ENCODE measurements at places on chromosomes 7 and 10. TPM values are rescaled to one million over a fixed set of nuclear protein-coding genes. Genes with fewer than 3 reads are reported as not detected.

DNA sequence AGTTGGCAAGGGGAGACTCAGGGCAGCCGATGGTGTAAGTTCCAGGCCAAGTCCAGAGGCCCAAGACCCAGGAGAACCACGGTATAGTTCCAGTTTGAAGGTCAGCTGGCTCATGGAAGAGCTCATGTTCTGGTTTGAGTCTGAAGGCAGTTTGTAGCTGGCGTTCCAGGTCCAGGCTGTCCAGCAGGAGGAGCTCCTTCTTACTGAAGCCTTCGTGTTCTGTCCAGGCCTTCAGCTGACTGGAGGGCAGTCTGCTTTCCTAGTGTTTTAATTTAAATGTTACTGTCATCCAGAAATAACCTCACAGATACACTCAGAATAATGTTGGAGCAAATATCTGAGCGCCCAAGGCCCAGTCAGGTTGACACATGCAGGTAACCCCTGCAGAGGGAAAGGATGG lies 4.2 kb downstream of the SUN1 start:
- DNase-seq, result peak; percentile 63

DNA sequence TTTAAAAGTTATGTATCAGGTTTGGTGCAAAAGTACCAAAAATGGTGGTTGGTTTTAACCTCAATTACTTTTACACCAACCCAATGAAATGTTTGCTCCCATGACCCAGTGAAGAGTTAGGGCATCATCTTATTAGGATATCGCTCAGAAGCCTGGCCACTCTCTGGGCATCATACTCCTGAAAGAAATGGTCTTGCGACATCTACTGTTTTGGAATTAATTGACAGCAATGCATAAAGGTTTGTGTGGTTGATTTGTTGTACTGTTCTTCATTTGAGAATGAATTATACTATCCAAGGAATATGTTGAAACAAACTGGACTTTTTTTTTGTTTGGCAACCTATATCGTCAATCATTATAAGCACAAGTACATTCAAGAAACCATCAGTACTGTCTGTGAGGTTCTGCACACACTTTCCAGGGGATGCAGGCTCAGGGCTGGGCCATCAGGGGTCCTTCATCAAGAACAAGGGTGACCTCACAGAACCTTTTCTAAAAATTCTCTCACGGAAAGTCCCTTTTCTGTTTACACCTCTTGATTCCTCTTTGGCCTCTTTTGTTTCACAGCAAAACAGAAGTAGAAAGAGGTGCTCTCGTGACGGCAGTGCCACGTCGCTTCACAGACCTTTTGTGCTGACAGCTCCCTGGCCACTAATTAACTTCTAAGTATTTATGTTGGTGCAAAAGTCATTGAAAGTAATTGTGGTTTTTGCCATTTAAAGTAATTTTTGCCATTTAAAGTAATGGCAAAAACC lies 117.2 kb upstream of the KLF6 start:
- DNase-seq, result no peak

- no peak for DNase-seq
Observed at GRCh38 chr7:82789883-82790609, 346.5 kb upstream of the CACNA2D1 start.

DNA sequence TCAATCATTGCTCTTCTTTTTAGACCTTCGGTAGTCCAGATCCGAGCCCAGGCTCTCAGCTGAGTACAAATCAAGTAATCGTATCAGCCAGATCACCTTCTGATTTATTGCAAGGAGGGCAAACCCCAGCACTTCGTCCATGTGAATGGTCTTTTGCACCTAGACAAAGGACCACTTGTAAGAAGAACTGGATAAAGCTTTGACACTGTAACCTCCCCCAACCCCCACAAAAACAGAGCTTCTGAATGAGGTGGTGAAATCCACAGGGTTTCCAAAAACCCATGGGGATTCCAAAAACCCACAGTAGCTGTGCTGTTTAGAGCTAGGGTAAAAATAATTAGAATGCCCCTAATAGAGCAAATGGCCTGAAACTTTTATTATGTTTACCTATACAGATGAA lies 148.8 kb upstream of the ODAD2 start:
- no peak for DNase-seq

DNA sequence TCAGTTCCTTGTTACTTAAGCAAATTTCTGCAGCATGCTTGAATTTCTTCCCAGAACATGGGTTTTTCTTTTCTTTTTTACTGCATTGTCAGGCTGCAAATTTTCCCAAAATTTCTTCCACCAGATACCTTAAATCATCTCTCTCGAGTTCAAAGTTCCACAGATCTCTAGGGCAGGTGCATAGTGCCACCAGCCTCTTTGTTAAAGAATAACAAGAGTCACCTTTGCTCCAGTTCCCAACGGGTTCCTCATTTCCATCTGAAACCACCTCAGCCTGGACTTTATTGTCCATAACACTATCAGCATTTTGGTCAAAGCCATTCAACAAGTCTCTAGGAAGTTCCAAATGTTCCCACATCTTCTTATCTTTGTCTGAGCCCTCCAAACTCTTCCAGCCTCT lies 389.2 kb downstream of the NXPH1 start:
- DNase-seq, result no peak

- no peak for DNase-seq
Observed at GRCh38 chr10:97981816-97982215, 48.6 kb downstream of the CRTAC1 start.

- DNase-seq, result peak; percentile 27
Observed at GRCh38 chr10:3472287-3473051, 299.9 kb upstream of the PITRM1 start.

DNA sequence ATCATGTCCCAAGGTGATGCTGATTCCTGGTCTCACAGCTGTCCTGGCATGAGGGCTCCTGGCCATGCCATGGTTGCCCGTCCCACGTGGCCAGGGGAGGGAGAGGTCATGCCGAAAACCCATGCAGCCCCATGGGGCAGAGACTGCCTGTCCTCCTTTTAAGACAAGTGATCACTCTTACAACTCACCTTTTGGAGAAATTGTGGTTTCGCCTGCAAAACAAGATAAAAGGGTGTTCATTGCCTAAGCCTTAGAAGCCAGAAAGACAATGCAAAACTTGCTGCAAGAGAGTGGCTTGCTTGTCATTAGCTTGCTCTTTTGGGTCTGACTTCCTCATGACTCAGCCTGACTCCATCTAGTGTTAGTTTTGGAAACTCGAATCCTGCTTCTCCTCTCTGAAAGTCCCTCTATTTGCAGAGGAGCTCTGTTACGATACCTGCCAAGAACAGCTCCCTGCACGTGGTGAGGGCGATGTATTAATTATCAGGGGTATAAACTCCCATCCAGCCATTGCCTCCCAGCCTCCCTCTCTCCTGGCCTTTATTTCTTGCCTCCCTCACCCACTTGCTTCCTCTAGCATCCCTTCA lies 26.7 kb downstream of the TMEM273 start:
- no peak for DNase-seq

DNA sequence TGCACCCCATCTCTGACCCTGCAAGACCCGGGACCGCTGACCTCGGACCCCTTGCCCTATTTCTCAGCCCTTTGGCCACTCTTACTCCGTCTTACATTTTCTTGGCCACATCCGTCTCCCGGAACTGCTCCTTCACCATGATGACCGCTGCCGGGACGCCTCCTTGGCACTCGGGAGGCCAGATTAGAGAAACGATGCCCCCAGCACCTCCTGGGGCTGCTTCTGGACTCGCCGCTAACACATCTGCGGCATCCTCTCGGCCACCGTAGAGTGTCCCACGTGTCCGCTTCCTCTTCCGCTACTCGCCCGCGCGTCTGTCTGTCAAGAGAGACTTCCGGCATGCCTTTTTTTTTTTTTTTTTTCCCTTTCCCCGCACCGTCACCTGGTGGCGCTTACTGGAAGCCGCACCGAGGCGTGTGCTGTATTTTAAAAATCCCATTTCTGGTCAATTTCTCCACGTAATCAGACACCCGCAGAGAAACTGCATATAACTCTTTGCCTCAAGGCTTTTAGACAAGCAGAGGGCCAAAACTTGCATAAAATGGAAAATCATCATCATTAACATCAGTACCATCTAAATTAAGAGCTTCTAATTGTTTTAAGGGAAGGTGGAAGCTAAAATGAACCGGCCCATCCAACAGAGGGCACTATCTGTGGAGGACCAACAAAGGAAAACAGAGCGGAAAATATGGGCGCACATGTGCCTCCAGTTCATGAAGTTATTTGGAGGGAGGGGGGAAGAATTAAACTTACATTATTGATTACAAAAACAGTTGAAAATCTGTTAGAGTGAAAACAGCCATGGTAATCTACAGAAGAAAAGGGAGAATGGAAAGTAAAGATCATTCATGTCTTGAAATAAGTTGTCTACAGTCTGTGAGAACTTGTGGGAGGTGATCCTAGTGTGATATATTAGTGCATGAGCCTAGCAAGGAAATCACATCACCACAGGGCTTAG lies at the start of gene POLR3A:
Gene POLR3A, minus strand, starts transcription at position 247 of the 958 bp plus-strand sequence. Its CDS starts 108 bp downstream, at position 139.
- DNase-seq, result peak; percentile 95

- DNase-seq, result no peak
Observed at GRCh38 chr10:49509771-49510303, 29.1 kb downstream of the ERCC6 start.

DNA sequence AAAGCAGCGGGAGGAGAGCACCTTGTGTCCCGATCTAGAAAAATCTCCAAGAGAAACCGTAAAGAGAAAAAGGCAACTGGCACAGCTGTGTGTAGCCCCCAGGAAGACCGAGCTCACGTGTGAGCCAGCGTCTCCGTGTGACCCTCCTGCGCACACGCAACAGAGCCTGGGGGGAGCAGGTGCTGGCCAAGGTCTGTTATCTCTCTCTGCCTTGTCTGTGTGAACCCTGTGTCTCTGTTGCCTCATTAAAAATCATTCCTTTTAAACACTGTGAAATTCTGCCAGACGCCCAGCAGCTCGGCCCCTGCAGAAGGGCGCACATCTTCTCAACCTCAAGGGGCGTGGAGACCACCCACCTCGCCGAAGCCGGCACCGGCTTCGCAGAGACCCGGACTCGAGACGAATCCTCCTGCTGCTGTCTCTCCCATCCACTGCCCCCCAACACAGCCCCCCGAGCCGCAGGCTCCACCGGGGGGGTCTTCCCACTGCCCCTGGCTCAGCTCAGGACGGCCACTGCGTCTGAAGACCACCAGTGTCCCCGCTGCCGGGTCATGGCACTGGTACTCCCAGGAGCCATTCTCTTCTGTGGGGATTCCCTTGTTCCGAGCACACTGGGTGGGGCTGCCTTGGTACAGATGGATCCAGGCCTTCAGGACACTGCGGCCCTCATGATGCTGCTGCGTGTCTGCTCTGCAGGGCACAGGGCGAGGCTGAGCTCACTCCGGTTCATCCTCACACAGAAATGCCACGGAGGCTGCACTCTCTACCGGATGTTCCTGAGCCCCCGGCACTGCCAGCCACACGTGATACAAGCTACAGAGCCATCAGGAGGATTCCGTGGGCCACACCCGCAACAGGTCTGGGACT lies 94.3 kb upstream of the DNAAF5 start:
- DNase-seq, result no peak

DNA sequence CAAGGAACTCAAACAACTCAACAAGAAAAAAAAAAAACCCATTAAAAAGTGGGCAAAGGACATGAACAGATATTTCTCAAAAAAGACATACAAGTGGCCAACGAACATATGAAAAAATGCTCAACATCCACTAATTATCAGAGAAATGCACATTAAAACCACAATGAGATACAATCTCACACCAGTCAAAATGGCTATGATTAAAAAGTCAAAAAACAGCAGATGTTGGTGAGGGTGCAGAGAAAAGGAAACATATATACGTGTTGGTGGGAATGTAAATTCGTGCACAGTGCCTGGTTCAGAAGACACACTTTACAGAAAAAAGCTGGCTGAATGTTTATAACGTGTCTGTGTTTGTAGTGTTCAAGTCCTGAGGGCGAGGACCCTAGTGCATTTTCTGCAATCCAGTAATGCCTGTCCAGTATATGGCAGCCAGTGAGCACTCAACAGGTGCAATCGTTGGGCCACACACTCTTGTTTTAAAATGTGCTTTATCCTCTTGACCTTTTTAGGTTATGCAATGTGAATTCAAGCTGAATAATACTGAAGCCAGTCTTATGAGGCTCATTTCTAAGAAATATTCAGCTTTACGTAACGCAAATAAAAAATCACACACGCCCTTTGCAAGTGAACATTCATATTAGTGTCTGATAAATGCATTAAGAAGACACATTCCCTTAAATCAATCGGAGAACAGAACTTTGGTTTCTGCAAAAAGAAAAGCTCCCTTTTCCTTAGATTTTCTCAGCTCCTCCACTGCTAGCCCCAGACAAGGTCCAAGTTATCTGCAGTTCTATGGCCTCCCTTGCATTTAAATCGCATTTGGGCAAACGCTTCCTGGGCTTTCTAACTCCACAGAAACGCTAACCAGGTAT lies 813 bp upstream of the MTURN start:
- no peak for DNase-seq

DNA sequence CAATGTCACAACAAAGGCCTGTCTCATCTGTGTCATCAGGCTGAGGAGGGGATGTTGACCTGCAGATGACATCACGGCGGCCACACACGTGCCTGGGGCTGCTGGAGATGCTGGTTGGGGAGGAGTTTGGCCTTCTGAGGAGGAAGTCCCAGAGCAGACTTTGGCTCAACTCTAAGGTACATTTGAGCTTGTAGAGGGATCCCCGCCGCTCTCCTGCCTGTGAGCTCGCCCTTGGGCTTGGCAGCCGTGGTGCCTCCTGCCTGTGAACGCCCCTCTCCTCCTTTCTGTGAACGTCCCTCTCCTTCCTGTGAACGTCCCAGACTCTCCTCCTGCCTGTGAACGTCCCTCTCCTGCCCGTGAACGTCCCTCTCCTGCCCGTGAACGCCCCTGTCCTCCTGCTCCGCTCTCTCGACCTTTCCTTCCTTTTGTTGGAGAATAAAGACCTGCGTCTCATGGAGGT lies 176.4 kb downstream of the DNAJB6 start:
- no peak for DNase-seq

DNA sequence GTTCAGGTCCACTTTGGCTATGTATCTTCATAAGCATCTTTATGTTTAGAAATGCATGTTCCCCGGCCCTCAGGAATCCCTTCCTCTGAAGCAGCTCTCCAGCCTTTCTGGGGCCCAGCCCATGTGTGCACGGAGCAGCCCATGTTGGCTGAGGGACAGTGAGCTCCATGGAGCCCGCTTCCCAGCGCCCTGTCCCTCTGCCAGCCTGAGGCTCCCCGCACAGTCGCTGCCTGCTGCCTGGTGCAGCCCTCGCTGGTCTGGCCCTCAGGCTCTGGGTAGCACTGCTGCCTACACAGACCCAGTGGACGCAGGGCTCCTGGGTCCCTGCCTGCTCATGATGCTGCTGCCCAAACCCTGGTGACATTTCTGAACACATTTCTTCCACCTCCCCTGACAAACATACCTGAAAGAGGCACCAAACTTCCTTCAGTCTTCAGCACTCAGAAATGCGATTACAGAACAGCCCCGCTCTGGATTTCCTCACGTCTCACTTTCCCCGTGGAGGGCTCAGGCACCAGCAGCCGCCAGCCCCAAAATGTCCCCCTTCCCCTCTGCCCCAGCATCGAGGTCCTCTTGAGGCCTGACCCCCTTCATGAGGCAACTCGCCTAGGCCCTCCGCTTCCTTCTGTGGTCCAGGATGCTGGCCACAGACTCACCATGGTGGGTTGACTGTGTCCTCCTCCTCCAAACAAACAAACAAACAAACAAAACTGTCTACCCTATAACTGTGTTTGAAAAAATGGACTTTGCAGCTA lies 5.0 kb upstream of the TCERG1L start:
- no peak for DNase-seq

Gene PPA1
- 357 TPM for total RNA-seq

Gene RNF133
- total RNA-seq, result not detected

Gene SFTPA2
- total RNA-seq, result not detected

Gene CPVL
- 106 TPM for total RNA-seq

Gene CLRN3
- not detected for total RNA-seq

Gene C10orf62
- total RNA-seq, result not detected

Gene CFAP69
- 1.8 TPM for total RNA-seq

Gene CRHR2
- total RNA-seq, result not detected

Gene LIPF
- not detected for total RNA-seq

Gene ARHGEF35
- total RNA-seq, result 0.43 TPM

Gene SPOCK2
- total RNA-seq, result 0.29 TPM

Gene NANOS1
- total RNA-seq, result 4.7 TPM

Gene AMPH
- 7.3 TPM for total RNA-seq

Gene BAMBI
- 51.3 TPM for total RNA-seq

Data from H4 (cell line).